GM23338 (cell line): ENCODE measurements at places on chromosomes 2 and 18.

GRCh38 chr2:98580656-98581284 lies 27.5 kb downstream of the COA5 start:
- DNase-seq = no peak

DNA sequence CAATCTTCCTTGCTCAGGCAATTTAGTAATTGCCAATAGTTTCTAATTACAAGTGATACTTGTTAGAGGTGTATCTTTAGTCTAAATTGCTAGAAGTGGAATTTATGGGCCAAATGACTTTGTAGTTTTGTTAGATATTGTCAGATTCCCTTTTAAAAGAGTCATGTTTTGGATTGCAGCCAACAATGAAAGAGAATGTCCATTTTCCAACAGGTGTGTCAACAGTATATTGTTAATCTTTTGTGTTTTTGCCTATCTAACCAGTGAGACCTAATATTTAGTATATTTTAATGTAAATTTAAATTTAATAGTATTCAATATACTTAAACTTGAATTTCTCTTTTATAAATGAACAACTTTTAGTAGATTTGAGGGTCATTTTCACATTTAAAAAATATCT lies 259.4 kb upstream of the ETAA1 start:
- DNase-seq = no peak

DNA sequence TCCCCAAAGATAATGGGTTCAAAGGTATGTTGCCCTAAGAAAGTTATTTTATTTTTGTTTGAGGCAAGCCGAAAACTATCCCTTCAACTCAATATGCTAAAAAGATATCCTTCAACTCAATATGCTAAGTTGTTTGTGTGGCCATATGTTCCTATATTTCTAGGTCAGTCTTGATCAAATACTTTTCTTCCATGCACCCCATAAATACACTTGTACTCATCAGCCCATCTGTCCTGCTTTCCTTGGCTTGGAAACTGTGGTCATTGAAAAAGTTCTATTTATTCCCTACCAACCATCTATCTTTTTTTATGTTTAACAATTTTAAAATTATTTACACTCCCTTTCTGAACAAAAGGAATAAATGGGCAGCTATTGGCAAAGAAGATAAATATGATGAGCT lies 447.7 kb downstream of the NRXN1 start:
- DNase-seq = no peak

- DNase-seq = no peak
These were observed 88.8 kb upstream of the SNTG2 start for GRCh38 chr2:861655-862354.

DNA sequence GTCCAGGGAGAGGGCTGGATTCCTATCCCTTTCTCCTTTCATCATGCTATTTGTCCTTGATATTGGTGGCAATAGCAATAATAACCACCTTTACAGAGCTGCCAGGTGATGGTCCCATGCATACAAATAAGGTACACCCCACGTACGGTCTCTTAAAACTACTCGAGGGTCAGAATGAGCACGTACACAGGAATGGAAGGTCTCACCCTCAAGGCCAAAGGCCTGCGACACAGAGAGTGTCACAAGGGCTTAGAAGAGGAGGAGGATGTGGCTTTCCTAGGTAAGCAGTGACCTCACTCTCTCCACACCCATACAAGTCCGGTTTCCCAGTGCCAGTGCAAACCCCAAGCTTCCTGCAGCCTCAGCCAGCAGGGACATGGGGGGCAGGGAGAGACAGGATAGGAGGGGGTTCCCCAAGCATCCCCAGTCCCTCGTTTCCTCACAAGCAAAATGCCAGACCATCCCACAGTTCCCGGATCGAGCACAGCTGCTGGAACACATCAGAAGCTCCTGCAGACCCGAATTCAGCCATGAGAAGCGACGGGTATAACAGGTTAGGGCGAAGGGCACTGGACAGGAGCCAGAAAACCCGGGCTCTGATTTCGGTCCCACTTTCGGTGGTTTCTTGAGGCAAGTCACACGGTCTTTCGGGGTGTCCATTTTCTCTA lies 49.2 kb downstream of the PLB1 start:
- DNase-seq = no peak

DNA sequence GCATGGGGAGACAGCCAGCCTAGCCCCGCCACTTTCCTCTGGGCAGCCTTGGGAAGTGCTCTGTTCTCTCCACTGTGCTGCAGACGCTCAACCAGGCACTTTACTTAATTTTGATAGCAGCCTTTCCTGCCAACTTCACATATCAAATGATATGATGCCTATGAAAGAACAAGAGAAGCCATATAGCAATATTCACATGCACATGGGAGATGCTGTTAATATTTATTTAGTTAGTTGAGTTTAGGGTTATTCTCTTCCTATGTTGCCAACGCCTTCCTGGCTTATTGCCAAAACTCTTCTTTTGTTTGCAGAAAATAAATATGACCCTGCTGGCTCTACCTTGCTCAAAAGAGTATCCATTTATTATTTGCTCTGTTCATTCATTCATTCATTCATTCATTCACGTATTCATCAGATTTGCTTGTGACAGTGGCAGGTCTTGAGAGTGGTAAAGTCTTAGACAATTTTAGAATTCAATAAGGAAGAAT lies 99.3 kb downstream of the GATA6 start:
- no peak for DNase-seq
